ENCODE measurements at places on chromosomes 2 and 18. TPM values are rescaled to one million over a fixed set of nuclear protein-coding genes. Genes with fewer than 3 reads are reported as not detected.

TSGA10 gene
- 2.8 TPM for total RNA-seq

MOCOS gene
- 2.9 TPM for total RNA-seq

AMER3 gene
- total RNA-seq, result not detected

DSG1 gene
- not detected for total RNA-seq

ATP6V1B1 gene
- total RNA-seq, result 1.3 TPM

ALLC gene
- total RNA-seq, result not detected
